AG04449 (cell line): ENCODE measurements at places on chromosomes 5 and 9.

DNA sequence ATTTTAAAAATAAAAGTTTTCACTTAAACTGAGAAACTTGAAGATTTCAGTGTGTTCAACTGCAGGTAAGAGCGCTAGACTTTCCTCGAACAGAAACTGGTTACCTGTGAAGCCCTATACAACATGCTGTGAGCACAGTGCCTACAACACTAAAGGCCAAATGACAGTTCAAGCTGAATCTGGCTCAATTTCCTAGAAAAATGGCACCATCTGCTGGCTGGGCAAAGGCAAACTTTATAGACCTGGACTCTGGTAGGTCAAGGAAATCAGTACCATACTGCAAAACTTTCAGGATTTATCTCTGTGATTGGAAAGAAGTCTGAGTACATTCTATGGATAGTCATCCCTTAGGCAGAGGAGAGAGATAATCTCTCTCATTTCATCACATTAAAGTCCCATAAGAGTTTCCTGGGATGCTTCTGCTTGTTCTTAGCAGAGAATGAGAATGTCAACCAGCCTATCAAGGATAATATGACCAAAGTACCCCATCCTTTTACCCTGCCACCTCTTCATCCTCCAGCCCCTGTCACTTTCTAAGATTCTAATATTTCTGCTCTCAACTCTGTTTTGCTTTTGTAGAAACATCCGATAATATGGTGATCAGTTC is 31.8 kb upstream of the FOXB2 start:
- DNase-seq = peak; percentile 7

DNA sequence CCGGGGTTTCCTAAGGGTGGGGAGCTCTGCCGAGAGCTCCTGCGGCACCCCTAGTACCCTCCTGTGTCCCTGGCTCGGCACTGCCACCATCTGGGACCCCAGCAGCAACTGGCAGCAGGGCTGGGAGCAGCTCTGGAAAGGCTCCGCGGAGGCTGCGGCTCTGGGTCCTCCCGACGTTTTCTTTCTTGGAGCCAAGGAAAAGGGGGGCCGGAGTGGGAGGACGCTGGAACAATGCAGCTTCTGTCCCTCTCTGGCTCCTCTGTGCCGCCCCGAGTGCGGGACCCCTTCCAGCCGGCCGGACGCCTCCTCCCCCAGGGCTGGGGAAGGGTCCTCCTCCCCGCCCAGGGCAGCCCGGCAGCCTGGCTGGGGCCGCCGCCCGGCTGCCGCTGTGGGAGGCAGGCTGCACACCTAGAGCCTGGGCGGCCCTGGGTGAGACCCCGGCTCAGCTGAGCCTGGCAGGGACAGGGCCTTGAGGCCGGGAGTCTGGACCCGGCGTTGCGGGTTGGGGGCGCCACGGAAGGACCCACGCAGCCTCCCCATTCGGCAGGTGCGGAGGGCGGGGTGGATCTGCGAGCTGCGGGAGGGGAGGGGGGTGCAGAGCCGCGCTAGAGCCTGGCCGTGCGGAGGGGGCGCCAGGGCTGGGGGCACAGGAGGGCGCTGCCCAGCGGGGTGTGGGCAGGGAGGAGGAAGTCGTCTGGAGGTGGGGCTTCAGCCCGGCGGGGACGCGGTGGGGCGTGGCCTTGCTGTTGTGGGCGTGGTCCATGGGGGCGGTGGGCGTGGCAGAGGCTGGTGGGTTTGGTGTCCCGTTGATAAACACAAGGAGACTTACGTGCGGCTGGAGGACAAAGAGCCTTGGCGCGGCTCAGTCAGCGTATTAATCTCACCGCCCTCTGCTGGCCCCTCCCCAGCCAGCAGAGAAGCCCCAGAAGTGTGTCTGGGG is 15.1 kb downstream of the GPSM1 start:
- no peak for DNase-seq

- no peak for DNase-seq
These were observed 64.4 kb upstream of the ARAP3 start for GRCh38 chr5:141746395-141746794.

DNA sequence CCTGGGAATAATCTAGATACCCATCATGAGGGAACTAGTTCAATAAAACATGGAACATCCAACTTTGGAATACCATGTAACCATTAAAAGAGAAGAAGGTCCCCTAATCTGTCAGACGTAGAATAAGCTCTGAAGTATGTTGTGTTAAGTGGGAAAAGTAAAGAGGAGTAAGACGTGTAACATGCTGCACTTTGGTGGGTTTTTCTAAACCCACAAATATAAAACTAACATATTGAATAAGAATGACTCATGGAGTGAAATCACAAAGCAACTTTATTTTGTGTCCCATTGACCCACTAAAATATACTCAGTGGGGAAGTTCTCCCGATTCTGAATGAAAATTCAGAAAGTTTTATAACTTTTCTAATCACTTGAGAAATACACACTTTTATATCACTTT is 67.9 kb upstream of the PIK3R1 start:
- no peak for DNase-seq

DNA sequence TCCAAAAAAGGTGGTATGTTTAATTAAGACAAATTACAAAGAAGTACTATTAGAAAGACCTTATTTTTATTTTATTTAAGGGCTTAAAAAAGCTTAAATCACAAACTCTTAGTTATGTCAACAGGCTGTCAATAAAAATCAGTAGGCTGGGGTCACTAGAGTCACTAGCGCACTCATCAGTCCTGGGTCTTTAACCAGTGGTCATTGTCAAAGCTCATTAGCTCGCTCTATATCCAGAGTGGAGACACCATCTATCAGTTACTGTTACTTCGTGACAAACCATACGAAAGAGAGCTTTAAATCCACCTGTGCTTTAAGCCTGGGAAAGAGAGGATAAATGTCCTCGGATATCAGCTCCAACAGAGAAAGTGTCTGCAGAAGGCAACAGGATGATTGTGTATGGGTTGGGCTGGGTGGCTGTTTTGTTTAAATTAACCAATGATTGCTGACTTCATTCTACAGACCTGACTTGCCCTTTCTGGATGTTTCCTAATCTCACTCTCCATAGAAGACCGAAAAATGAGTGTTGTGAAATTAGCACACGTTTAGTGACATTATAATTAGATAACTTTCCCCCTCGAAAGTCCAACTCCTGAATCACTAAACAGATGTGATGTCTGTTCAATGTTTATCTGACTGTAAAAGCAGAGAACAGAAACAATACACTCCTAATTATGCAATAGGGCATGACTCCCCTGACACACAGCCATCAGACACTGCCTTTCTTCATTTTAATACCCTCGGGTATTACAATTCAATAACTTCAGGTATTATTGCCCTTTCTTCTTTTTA is 123.6 kb upstream of the TNPO1 start:
- DNase-seq = no peak

DNA sequence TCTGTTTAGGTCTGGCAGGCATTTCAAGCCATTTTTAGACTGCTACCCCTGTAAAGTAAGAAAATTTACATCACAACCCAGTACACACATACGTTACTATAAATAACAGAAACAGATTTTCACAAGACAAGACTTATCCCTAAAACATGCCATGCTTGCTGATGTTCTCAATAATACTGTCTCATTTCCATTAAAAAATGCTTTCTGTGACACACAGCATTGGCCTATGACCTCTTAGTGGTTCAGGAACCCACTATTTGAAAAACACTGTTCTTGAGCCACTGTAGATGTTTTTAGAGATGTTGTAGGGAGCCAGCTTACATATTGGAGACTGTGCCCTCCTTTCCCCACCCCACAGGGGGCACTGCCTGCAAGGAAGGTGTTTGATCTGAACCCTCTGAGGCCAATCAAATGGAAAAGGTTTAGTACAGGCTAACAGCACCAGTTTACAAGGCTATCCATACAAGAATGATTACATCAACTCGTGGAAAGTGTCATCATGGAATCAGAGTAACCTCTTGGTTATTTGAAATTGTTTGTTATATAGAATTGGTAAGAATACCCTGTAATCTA is 30.8 kb downstream of the ZSWIM6 start:
- DNase-seq = no peak

DNA sequence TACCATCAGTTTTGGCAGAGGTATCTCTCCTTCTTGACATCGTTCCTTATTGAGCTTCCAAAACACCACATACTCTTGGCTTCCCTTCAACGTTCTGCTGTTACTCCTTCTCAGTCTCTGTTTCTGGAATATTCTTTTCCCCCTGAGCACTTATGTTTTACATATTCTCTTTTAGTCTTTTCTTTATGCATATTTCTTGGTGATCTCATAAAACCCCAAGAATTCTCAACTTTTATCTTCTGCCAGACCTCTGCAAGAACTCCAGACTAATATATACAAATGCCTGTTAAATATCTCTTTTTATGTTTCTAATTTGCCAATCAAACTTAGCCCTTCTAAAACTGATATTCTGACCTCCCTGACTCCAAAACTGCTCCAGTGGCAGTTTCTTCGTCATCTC is 453.4 kb upstream of the CTNND2 start:
- no peak for DNase-seq

- DNase-seq = no peak
These were observed 64.6 kb upstream of the FCN1 start for GRCh38 chr9:134982311-134982710.

DNA sequence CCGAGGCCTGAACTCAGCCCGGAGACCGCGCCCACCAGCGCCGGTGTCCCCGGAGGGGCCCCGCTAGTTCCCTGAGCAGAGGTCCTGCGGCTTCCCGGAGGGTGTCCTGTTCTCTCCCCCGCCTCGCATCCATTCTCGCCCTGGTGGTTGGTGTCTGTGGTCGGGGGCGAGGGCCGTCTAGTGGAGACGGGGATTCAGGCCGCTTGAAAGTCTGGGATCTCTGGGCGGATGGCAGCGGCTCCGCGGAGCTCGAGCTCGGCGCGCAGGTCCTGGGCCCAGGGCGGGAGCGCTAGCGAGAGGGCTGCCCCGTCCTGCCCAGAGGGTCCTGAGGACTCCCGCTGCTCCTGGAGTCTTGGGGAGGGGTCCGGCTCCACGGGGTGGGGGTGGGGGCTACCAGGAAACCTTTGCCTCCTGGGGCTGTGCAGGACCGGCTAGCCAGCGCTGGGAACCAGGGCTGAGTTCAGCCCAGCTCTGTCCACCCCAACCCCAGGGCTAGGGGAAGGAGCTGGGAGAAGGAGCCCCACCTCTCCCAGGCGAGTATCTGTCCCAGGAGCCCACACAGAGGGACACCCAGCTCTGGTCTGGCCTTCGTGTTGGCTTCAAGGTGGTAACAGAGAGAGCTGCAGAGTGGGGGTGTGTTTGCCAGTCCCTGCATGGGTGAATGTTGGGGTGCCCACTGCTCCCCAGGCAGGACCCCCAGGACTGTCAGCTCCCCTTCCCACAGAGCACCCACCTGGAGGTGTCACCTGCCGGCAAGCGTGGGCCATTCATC is 4.0 kb downstream of the TOR4A start:
- DNase-seq = no peak

- DNase-seq = no peak
These were observed 238.2 kb downstream of the CD180 start for GRCh38 chr5:66958201-66958979.

DNA sequence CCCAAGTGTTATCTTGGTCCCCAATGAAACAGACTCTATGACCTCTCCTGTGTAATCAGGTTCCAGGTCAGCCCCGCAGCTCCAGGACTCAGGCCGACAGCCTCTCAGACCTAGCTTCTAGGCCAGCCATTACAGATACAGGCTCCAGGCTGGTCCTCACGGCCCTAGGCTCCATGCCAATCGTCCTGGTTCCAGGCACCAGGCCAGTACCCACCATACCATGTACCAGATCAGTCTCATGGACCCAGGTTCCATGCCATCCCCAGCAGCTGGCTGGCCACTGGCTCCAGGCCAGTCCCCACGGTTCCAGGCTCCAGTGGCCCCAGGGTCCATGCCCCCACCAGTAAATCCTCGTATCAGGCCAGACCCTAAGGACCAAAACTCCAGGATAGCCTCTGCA is 1326.6 kb upstream of the C9orf72 start:
- no peak for DNase-seq
